ENCODE measurements at places on chromosomes 2 and 18. TPM values are rescaled to one million over a fixed set of nuclear protein-coding genes. Genes with fewer than 3 reads are reported as not detected.

- DNase-seq = no peak
Measured at GRCh38 chr2:200705305-200706041, 106.2 kb upstream of the BZW1 start.

- no peak for DNase-seq
Measured at GRCh38 chr2:28286678-28287077, 106.0 kb upstream of the FOSL2 start.

DNA sequence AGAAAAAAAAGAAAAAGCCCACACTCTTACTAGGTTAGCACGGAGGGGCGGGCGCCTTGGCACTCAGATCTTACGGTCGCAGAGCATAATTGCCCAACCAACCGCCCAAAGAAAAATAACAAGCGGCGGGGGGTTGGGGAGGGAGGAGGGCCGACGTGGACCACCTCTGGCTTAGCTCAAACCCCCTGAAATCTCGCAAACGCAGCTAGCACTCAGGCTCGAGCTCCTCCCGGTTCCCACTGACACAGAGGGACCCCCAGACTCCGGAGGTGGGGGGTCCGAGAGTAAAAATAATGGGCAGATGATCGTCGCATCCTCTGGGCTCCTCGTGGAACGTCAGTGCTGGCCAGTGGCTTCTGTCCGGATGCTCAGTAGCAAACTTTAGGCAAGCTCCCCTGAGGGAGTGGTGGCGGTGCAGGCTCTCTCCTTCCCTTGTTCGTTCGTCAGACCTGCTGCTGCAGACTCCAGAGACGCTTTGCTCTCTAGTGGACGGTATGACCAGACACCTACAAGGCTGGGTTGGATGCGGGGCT is 12.0 kb downstream of the CATIP start:
- DNase-seq = no peak

GRCh38 chr2:145228506-145228905 is 708.6 kb upstream of the ZEB2 start:
- DNase-seq = no peak

DNA sequence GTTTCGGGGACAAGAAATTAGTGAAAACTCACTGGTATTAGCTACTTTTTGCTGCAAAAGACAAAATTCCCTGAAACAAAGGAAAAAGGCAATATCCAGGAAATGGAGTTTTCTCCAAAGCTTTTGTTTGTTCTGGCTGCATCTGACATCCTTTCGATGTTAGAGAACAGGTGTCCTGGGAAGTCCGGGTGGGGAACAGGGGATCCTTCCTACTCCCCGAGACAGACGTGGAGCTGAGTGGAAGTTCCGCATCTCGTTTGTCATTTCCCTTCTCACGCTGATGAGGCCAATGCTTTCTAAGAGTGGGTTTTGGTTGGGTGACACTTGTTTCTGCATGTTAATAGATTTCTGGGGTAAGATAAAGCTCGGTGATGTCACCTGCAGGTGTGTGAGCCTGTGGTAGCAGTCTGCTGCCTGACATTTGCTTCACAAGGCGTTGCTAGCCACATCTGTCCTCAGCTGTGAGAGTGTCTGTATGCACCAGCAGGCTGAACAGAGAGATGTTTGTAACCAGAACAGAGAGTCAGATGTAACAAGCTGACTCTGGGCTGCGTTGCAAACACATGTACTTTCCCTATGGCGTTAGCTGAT is 125.9 kb downstream of the ACOXL start:
- no peak for DNase-seq

- peak; percentile 59 for DNase-seq
Measured at GRCh38 chr2:113173542-113174375, at the start of gene PSD4. Gene PSD4 (plus strand): TSS chr2:113173971. CDS start chr2:113182457, 8,486 bp downstream.

- no peak for DNase-seq
Measured at GRCh38 chr2:86417961-86418360, 23.2 kb upstream of the KDM3A start.

DNA sequence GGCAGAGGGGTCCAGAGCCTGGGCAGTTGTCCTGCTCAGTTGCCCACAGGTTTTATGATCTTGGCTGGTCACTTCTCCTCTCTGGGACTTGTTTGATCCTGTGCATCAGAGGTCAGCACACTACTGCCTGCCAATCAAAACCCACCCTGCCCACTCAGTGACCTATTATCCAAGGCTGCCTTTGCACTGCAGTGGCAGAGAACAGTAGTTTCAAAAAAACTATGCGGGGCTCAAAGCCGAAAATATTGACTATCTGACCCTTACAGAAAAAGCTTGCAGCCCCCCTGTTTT is 218.2 kb downstream of the CYP26B1 start:
- DNase-seq = no peak

GRCh38 chr2:29108225-29108624 is 7.0 kb upstream of the CLIP4 start:
- no peak for DNase-seq

- DNase-seq = no peak
Measured at GRCh38 chr18:13260197-13260934, 41.8 kb downstream of the LDLRAD4 start.

- no peak for DNase-seq
Measured at GRCh38 chr18:70005580-70005979, 57.9 kb upstream of the CD226 start.

DNA sequence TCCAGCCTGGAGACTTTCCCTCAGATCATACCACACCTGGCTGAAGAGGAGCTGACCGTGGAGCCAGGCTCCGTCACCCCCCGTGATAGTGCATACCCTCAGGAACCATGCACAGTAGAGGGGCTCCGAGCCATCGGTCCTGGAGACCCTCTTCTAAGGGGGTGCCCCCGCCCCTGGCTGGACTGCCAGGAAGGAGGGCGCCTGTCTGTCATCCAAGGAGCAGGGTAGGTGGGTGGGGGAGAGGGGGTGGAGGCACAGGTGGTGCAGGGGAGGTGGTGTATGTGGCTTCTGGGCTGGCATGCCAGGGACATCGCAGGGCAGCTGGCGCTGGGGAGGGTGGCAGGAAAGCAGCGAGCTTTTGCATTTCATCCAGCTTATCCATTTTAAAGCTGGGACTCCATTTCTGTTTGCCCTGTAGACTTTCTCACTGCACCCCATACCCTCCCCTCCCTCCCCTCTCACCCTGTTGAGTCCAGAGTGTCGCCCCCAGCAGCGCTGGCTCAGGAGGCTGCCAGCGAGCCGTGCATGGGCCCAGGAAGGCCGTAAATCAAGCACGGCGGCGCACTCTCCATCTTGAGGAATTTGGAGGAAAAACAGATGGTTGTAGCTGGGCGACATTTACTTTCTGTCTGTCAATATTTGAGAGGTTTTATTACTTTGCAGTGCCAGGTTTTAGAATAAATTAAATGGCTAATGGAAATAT is 56.2 kb upstream of the HS6ST1 start:
- peak; percentile 22 for DNase-seq

DNA sequence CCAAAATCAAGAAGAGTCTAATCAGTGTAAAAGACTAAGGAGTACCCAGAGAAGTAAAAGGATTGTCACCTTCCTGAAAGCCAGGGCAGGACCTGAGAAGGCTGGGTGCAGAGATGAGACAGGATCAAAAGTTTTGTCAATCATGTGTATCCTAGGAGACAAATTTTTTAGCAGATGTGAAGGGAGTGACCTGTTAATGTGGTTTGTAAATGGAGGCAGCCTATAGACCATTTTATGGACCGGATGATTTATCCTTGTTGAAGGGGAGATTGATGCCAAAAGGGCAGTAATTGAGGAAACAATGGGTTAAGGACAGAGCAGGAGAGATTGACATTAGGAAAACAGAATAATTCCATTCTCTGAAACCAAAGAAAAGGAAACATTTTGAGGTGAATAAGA is 813 bp downstream of the NDC80 start:
- no peak for DNase-seq

DNA sequence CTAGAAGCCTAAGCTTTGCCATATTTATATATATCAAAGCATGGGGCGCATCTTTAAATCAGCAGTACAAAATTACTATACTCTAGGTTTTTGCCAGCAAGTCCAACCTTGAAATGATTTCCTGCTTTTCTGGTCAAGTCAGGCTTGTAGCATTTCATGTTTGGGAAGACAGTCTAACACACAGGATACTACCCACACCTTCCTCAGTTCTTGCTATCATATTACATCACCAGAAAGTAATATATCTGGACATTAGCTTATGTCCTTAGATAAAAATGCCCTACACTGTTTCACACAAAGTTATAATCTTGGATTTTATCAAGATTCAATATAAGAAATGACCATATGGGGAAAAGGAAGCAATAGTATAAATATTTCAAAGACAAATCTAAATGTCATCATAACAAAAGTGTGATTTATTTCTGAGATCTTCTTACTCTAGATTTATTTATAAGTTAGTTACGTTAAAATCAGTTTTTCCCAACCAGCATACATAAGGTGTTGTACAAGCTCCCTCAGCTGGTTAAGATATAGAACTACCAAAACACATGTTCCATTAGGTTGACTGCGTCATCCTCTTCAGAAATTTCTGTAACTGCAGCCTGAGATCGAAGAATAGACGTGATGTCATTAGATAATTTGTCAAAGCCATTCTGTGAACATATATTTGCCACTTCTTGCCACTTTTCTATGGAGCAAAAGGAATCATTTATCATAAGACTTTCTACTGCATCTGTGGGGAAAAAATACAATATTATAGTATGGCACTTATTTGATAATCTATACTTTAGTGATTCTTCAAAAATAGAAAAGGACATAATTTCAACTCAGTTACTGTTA is 56.6 kb downstream of the CLHC1 start:
- no peak for DNase-seq

DNA sequence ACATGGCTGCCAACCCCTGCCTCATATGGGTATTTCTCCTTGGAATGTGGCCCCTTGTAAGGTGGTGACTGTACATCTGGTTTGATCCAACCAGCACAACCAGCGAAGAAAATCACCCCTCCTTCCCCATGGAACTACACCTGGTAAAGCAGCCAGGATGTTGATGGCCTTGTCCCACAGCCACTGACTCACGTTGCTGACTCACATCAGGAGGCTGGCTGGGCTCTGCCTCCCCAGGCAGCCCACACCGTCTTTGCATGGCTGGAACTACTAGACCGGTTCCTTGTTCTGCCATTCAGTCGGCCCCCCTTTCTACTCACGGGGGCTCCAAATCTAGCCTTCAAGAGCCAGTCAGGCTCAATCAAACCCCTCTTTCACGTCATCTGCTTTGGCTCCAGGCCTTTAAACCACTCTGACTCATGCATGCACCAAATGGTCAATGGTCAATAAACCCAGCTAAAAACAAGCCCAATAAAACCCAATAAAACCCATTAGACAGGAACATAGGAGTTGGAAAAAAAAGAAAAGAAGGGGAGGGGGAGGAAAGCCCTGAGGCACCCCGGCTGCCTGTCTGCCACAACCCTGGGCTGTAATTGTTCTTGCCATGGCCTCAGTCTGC is 114.8 kb downstream of the PLB1 start:
- DNase-seq = no peak

DNA sequence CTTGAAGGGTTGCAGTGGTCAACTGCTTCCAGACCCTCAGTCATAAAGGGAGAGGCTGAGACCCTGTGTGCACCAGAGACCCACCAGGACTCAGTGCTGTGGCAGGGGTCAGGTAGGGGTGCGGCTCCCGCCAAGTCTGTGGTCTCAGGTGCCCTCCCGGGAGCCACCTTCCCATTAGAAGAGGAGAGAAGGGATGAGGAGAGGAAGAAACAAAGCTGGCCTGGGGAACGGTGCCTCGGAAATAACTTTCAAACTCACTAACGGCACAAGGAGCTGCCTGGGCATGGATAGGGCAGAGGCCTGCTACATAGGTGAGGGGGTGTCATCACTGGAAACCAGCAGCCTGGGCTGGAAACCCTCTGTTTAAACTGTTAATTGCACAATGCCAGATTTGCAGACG is 84.9 kb downstream of the TPO start:
- peak; percentile 16 for DNase-seq

- DNase-seq = no peak
Measured at GRCh38 chr2:86443631-86444350, 2.6 kb downstream of the KDM3A start.

GRCh38 chr2:40315683-40316082 is 136.2 kb downstream of the SLC8A1 start:
- DNase-seq = no peak

- DNase-seq = no peak
Measured at GRCh38 chr18:54742120-54742519, 86.2 kb upstream of the RAB27B start.

The CDH2 gene
- total RNA-seq = not detected

The UPP2 gene
- not detected for total RNA-seq

The ICA1L gene
- 15.3 TPM for total RNA-seq

The REEP1 gene
- total RNA-seq = 8.0 TPM

The MCM6 gene
- 5.2 TPM for total RNA-seq

The CNTNAP5 gene
- total RNA-seq = not detected

The RBM44 gene
- 1.4 TPM for total RNA-seq

The ADRA2B gene
- total RNA-seq = 1.0 TPM

The POMC gene
- total RNA-seq = 3.5 TPM

The APOB gene
- total RNA-seq = 2.1 TPM

The TRIM43 gene
- not detected for total RNA-seq

The RAB17 gene
- total RNA-seq = 44.5 TPM

The SOWAHC gene
- 30.7 TPM for total RNA-seq

The G6PC2 gene
- not detected for total RNA-seq

The PSMD14 gene
- total RNA-seq = 29.3 TPM

The PLCL1 gene
- 11.2 TPM for total RNA-seq
